B cell (primary cell): ENCODE measurements at places on chromosomes 13 and 19. TPM values are rescaled to one million over a fixed set of nuclear protein-coding genes. Genes with fewer than 3 reads are reported as not detected.

DNA sequence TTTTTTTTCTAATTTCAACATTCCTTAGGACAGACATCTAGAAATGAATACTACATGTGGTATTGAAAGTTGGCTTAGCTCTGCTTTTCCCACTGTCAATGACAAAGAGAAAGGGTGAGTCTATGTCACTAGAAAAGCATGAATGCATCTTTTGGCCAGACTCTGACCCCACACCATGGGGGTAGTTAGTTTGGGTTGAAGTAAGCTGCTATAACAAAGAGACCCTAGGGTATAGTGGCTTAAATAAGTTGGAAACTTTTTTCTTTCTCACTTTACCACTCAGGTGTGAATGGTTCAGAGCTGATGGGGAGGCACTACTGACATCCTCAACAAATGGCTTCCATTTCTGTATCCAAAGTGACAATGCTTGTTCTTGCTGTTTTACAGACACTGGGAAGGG is 161.5 kb downstream of the DLEU7 start:
- no peak for DNase-seq

DNA sequence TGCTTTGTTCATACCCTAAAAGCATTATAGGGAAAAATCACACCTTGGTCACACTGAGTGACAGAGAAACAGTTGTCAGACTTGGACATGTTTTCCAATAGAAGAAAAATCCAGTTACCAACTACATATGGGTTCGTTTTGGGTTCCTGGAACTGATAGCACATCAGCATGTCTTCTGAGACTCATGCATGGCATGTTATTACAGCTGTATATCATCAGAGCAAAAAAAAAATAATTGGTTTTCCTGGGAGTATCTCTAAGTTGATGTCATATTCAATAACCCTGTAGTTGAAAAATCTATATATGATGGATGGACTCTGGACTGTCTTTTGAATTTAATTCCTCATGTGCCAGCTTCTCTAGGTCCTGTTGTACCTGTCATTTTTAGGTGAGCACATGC is 211.6 kb downstream of the DNAJC15 start:
- DNase-seq = no peak

Gene NTF4
- polyA plus RNA-seq = not detected in 2 replicates

- DNase-seq = peak; percentile 78
These were observed 6.7 kb upstream of the ZNF761 start for GRCh38 chr19:53424968-53425597.

- no peak for DNase-seq
These were observed 436.2 kb upstream of the SLITRK5 start for GRCh38 chr13:87234981-87235380.

GRCh38 chr13:29505511-29505910 is 90.0 kb downstream of the SLC7A1 start:
- no peak for DNase-seq

- no peak for DNase-seq
These were observed at the start of gene CLDN10 for GRCh38 chr13:95552539-95553441. TSS of gene CLDN10 (plus strand) at chr13:95552720. CDS start at chr13:95552754, 34 bp downstream.

- no peak for DNase-seq
These were observed 23.4 kb upstream of the IGFL1 start for GRCh38 chr19:46206176-46206575.

- no peak for DNase-seq
These were observed 174.4 kb downstream of the DCT start for GRCh38 chr13:94305033-94305432.

DNA sequence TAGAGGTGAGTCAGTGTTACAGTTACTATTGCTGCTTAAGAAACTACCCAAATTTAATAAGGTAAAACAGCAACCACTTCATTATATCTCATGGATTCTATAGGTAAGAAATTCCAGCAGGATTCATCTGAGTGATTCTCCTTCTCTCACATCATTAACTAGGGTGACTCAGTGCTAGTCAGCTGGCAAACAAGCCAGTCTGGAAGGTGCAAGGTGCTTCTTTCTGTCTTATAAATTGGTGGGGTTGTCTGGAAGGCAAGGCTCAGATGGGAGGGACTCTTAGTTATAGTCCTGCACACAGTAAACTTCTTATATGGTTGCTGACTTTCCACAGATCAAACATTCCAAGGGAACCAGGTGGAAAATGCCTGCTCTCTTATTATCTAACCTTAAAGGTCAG is 484.5 kb downstream of the GPC5 start:
- DNase-seq = no peak

- no peak for DNase-seq
These were observed 343.0 kb downstream of the KLF5 start for GRCh38 chr13:73401769-73402168.

Gene FXYD7
- polyA plus RNA-seq = 3.8 and 6.3 TPM in 2 replicates

DNA sequence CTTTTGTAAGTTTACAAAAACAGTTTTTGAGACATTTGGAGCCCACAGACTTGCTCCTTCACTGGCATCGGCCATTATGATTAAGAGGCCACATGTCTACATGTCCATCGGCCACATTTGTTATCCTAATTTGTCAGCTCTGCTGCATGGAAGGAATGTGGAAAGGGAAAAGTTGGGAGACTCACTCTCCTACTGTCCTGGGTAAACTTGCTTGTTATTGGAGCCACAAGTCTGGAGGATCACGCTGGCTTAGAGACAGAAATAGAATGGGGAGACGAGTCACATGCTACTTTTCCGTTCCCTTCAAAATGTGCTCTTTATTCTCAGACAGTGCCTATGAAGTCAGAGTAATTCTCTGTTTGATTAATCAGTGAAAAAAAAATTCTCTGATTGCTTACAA is 741.2 kb upstream of the PCDH9 start:
- no peak for DNase-seq

GRCh38 chr19:50896591-50897190 is 14.5 kb downstream of the KLK4 start:
- peak; percentile 90 for DNase-seq

Gene CNFN
- 10.1 and 23.2 TPM in 2 replicates for polyA plus RNA-seq

DNA sequence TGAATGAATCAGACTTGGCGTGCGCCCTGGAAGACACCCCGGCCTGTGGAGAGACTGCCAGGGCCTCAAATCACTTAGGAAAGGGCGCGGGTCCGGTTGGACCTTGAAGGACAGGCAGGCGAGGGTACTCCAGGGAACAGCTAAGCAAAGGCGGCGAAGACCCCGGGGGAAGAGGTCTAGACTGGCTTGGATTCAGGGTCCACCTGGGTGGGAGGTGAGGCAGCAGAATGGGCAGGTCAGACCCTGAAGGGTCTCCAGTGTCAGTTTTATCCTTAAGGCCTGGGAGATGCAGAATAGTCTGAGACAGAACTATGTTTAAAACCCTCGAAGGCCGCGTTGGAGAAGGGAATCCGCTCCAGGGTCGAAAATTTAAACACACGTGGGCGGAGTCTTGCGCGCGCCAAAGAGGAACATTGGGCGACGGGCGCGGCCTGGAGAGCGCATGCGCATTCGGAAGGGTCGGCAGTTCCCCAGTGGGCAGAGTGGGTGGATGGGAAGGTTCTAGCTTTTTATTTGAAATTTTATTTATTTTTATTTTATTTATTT is 567 bp upstream of the SMG9 start:
- peak; percentile 88 for DNase-seq

Gene NLRP5
- polyA plus RNA-seq = not detected in 2 replicates

Gene ZNF880
- 35.7 and 40.3 TPM in 2 replicates for polyA plus RNA-seq

GRCh38 chr19:17686592-17687024 is 1.5 kb downstream of the UNC13A start:
- DNase-seq = no peak

DNA sequence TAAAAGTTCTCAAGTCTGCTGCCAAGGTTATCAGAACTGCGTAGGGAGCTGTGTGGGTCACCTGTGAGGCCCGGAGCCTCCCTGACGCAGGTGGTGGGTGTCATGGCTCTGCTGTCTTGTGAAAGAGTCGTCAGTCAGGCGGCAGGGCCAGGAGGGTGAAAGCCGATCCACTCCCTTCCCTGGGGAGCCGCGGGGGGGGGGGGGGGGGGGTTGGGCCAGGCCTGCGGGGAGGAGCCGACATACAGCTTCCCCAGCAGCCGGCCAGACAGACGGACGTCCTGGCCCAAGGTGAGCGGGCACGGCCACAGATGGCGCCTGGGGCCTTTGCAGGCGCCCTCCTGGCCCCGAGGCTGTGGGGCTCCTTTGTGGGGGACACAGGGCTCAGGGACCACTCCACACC is 12.4 kb downstream of the SBNO2 start:
- no peak for DNase-seq

GRCh38 chr13:28478127-28478526 is 16.8 kb downstream of the FLT1 start:
- no peak for DNase-seq

DNA sequence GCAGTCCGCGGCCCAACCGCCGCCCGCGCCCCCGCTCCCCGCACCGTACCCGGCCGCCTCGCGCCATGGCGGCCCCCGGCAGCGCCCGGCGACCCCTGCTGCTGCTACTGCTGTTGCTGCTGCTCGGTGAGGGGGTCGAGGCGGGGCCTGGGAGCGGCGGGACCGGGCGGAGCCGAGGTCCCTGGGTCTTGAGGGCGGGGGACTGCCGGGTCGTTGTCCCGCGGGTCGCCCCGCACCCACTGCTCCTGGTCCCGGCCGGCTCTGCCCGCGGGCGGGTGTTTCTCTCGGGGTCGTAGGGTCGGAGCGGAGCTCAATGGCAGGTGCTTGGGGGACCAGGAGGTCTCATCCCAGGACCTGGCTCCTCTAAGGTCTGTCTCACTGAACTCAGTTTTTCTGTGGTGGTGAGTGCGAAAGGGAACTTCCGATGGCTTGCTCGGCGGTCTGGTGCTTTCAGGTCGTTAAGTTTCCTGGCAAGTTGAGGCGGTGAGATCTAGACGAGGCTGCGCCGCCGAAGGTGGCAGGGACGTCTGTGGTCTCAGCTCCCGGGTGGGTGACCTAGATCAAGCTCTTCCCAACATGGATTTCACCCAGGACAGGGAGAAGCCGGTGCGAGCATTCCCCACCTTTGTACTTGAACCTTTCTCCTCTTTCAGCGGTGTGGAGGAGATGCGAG is 467 bp downstream of the LAMP1 start:
- peak; percentile 83 for DNase-seq

DNA sequence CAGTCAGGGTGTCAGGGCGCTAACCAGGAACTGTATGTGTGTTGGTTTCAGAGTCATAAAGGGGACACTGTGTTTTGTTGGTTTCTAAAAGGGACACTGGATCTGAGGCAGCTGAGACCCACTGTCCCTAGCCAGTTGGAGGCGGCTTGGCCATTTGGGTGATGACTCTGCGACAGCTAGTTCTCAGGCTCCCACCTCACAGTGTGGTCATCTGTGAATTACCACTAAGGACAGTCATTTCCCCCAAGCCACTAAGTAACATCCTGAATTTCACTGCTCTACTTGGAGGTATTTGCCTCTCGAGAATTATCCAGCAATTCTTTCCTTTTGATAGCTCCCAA is 51.5 kb downstream of the EPS15L1 start:
- no peak for DNase-seq

DNA sequence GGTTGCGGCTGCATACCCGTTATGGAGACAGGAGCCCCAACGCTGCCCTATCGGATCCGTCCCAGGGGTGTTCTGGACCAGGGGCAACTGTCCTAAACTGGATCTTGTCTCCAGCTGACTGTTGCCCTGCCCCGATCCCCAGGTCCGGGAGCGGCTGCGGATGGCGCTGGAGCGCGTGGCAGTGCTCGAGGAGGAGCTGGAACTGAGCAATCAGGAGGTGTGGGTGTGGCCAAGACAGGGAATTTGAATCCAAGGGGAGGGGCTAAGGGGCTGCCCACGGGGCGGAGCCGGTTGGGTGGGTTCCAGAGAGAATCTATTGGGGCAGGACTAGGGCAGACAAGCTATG is 9.9 kb downstream of the PPFIA3 start:
- DNase-seq = no peak

- no peak for DNase-seq
These were observed 29.3 kb downstream of the WDFY2 start for GRCh38 chr13:51613535-51613934.

DNA sequence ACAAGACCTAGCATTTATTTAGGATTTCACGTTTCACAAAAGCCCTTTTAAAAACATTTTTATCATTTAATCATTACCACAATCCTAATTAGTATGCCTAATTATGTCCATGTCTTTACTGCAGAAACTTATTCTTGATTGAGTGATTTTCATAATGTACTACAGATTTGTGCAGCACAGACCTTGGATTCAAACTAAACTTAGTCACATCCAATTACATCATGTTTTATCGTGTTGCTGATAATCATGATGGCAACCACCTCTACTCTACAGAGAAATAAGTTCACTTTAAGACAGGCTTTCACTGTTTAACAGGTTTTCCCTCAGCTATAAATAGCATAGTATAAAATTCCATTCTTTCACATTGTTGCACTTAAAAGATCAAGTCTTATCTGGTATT is 240.9 kb upstream of the RFC3 start:
- no peak for DNase-seq

GRCh38 chr13:34734932-34735331 is 207.1 kb upstream of the NBEA start:
- no peak for DNase-seq

GRCh38 chr13:63345835-63346234 is 1930.2 kb upstream of the PCDH20 start:
- no peak for DNase-seq

DNA sequence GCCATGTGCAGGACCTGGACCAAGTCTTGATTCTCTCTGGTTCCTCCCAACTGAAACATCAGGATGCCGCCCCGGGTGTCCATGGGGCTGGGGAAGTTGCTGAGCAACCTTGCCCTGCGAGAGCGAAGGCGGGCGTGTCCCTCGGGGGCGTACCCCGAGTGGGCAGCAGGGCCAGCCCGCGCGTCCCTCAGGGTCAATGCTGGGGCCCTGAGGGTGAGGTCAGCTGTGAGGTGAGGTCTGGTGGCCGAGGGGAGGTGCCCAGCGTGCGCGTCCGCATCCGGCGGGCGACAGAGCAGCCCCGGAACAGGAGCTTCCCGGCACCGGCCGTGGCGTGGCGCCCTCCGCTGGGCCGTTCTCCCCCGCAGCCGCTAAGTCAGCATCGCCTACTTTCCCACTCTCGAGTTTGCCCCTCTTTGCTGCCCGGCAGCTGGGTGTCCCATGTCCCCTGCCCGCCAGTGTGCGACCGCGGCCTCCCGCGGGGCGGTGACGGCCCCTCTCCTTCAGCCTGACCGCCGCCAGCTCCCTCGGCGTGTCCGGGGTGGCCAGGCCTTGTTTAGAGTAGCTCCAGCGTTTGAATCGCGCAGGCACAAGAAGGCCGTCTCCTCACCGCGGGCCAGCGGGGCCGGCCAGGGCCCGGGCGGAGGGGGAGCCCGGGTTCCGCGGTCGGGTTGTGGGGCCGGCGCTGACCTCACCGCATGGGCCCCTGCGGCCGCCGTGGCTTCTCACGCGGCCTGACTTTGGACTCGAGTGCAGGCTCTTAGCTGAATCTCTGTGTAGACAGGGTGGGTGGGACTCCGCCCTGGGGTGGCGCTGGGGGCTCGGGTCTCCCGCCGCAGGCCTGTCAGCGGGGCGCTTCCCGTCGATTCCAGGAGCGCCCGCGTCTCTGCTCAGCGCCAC is 33.0 kb downstream of the GJA3 start:
- peak; percentile 61 for DNase-seq

Gene SWSAP1
- 6.4 and 7.6 TPM in 2 replicates for polyA plus RNA-seq
